ENCODE measurements at places on chromosomes 5 and 9. TPM values are rescaled to one million over a fixed set of nuclear protein-coding genes. Genes with fewer than 3 reads are reported as not detected.
A peak's percentile ranks its signal among the peaks of the same experiment; 100 is the strongest.

DNA sequence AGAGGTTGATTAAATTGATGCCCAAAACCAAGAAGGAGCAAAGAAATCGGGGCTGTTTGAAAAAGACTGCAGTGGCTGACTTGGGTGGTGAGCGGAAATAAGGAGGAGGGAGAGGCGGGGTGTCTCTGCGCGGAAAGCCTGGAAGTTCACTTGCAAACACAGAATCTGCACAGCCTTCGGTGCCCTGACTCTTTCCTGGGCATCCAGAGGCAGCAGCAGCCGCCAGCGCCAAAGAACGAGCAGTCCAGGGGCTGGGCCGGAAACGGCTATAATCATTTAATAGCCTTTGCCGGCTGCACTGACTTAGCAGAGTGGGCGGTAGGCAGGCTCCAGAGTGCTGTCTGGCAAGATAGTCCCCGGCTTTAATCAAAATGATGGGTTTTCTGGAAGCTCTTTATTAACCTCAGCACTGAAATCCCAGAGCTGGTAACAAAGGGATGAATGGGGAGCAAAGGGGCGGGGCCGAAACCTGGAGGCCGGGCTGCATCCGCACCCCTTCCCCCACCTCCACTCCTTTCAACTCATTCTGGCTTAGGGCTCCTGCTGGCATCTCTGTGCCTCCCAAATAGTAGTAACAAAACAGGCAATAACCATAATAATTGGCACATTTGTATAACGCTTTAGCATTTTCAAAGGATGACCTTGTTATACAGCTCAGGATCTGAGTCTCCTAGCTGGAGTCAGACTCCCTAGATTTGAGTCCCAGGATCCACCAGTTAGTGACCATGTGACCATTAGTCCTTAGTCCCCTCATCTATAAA is 35.7 kb downstream of the PCDHAC2 start:
- DNase-seq, result peak; percentile 37

DNA sequence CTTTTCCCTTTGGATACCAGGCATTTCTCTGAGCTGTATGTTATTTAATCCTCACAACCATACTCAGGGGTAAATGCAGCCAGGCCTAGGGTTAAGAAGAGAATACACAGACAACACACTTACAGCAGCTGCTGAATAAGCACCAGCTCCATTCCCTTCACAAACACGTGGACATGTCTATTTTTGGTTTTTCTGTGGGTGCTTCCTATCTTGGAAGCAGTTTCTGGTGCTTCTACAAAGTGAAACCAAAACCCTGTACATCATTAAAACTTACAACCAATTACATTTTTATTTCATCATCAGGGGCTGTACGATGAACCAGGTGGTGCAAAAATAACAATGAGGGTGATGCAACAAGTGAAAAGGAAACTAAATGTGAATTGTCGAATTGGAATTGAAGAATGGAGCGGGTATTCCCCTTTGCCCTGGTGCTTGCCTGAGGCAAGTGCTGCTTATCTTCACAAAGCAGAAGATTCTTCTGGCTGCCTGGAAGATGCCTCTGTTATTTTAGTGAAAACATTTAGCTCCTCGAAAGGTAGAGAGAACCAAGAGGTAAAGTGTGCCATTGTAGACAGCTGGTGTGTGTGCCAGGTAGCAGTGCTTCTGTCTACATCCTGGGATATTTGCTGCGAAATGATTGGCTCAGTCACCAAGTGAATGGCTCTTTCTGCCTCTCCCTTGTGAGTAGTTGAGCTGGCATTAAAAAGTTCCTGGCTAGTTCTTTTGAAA is 18.6 kb upstream of the IFNB1 start:
- peak; percentile 48 for DNase-seq

DNA sequence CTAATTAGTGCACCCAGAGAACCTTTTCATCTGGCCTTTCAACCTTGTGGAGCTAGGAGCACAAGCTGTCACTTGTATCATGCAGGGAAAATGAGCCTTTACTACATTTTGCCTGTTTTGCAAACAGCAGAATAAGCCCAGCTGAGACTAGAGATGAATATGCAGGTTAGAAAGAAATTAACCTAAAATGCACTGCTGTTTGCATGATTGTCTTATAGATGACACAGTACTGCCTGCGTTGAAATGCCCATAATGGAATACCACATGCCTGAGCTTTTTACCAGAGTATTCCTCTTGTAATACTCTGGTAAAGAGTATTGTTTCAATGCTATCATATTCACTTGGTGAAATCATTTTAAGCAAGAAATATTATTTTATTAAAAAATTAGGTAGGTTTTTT is 90.7 kb downstream of the SNX24 start:
- DNase-seq, result no peak

GRCh38 chr9:134283111-134283515 is 43.1 kb upstream of the RXRA start:
- DNase-seq, result peak; percentile 53

GRCh38 chr9:126925876-126926275 is 11.3 kb downstream of the RALGPS1 start:
- DNase-seq, result no peak

- no peak for DNase-seq
Measured at GRCh38 chr9:105436783-105437182, 11.1 kb upstream of the FSD1L start.

GRCh38 chr9:117555964-117556629 is 141.2 kb upstream of the ASTN2 start:
- DNase-seq, result peak; percentile 28

GRCh38 chr9:98977246-98977714 is 33.6 kb downstream of the COL15A1 start:
- no peak for DNase-seq

DNA sequence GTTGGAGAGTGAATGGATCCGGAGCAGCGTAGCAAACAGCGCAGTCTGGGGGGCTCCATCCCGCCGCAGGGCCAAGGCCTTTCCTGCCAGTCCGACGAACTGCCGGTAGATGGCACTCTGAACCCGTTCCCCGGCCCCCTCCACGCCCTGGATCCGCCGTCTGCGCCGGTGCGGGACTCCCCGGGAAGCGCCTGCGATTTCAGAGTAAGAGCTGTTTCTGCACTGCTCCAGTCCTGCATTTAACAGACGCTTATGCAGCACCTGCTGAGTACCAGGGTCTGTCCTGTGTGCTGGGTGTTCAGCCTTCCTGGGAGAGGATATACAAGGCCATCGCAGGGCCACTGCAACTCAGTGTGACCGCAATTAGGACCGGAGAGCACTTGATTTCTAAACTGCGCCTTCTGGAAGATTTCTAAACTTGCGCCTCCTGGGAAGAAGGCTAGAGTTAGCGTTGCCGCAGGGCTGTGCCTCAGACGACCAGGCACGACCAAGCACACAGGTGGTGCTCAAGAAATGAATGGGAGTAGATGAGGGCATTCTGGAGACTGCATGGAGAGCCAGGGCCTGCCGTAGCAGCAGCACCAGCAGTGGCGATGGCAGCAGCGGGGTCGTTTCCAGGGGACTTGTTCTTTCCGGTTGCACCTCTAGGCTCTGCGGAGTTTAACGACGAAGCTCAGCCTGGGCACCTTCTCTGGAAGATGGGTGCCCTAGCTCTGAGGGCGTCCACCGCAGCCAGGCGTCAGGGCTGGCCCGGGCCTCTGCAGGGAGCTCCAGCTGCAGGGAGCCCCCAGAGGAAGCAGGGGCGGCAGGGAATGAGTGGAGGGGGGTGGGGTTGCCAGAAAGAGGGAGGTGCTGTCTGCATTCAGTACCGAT is 14.3 kb upstream of the TIFAB start:
- no peak for DNase-seq

DNA sequence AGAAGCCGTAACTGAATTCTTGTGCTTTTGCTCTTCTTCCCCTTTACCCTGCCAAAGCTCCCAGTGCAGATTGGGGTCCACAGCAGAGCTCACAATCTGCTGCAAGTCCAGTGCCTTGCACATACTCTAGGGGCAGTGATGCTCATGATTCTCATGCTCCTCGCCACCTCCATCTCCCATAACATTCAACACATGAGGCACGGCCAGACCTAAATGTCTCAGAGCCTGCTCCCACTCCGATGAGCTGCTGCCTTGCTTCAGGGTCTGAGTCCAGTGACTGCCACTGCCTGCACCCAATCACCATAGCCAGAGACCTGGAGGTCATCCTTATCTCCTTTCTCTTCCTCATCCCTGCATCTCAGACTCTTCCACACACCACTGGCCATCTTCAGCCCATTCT is 10.5 kb downstream of the CSF1R start:
- DNase-seq, result no peak

- no peak for DNase-seq
Measured at GRCh38 chr9:93865245-93865644, 89.9 kb downstream of the BARX1 start.

DNA sequence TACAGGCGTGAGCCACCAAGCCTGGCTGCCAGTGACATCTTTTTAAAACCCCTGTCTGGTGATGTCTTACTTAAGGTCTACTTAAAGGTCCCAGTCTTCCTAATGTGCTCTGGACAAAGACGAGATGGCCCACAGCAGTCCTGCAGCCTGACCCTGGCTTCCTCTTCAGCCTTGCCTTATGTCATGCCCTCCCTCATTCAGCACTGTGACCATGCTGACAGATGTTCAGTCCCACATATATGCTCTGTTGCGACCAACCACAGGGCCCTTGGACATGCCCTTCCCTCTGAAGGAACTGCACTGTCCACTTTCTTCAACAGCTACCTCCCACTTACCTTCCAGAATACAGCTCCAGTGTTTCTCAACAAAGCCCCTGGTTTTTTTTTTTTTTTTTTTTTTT is 172.8 kb upstream of the PANK3 start:
- no peak for DNase-seq

- DNase-seq, result peak; percentile 100
Measured at GRCh38 chr5:1555011-1555807, 31.4 kb upstream of the LPCAT1 start.

DNA sequence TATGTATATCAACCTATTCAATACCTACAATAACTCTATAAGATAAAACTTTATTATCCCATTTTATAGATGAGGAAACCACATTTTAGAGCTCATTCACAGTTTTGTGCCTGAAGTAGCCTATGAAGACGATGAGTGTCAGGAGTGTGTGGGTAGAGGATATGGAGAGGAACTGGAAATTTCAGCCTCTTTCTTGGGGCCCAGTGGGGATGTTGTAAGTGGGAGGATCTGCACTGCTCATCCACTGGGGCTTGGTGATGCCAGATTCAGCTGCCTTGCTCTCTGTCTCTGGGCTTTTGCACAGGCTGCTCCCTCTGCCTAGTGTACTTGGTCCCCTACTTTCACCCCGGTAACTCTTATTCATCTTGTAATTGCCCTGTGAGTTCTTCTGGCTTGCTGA is 194.7 kb downstream of the SREK1 start:
- no peak for DNase-seq

GRCh38 chr9:15837079-15837679 is 284.3 kb downstream of the CCDC171 start:
- no peak for DNase-seq

DNA sequence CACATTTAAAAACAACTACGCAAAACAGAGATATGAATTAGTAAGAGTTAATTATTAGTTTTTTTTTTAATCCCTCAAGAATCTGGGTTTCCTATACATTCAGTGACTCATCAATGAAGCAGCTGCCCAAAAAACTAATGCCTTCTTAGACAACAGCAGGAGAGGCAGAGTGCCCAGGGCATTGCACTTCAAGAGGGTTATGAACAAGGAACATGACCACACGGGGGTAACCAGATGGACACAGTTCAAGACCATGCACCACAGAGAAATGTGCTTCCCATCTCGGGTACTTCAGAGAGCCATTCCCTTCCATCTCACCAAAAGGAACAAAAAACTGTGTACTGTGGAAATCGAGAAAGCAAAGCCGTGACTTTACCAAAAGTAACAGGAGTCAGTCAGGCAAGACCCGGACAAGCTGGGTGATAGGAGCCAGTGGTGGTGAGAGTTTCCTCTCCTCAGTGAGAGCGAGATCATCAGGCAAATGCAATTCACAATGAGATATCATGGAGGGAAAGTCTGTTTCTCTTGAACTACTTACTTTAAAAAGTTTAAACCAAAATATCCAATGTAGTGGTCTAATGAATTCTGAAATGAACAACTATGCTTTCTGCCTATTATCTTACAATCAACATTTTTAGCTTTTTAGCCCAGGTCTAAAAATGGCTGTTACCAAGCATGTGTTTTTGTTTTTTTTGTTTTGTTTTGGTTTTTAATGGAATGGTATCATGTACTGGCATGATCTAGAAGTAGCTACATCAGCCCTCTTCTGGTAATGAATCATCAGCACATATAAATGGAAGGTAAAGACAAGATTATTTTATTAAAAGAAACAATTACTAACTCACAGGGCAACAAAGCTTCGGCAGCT is 192.1 kb downstream of the TSSK1B start:
- no peak for DNase-seq

DNA sequence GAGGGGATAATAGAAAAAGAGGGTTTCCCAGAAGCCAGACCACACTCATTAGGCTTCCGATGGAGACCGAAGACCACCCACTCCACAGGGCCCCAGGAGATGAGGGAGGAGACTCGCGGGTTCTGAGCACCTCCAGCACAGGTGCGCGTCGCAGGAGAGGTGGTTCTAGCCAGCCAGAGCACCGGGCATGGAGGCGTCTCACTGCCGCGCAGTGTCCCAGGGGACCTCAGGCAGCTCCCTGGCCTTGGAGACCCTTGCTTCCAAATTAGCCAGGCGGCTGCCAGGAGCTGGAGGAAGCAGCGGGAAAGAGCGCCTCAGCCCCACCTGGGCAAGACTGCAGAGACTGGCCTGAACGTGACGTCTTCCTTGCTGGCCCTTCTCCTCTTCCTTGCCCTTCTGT is 115.4 kb upstream of the FBXL7 start:
- no peak for DNase-seq

The EGR1 gene
- total RNA-seq, result 24.7 TPM

The MEIKIN gene
- not detected for total RNA-seq

The DCTN3 gene
- 47.5 TPM for total RNA-seq

The GABRG2 gene
- not detected for total RNA-seq

The FANCG gene
- total RNA-seq, result 45.3 TPM

The ELOVL7 gene
- total RNA-seq, result 24.3 TPM

The LPAR1 gene
- total RNA-seq, result 8.9 TPM

The OGN gene
- not detected for total RNA-seq

The CDH6 gene
- not detected for total RNA-seq

The NACC2 gene
- 22.4 TPM for total RNA-seq

Data from PC-9 (cell line).